ENCODE measurements at places on chromosomes 16 and 17.

GRCh38 chr17:10327640-10328039 lies 45.2 kb downstream of the MYH13 start:
- peak; percentile 47 for DNase-seq

- DNase-seq = no peak
Observed at GRCh38 chr17:49985310-49985990, 9.6 kb downstream of the DLX3 start.

GRCh38 chr16:89143911-89144675 lies 27.5 kb upstream of the CDH15 start:
- DNase-seq = no peak

- DNase-seq = no peak
Observed at GRCh38 chr17:33642002-33642401, 348.9 kb upstream of the ASIC2 start.

DNA sequence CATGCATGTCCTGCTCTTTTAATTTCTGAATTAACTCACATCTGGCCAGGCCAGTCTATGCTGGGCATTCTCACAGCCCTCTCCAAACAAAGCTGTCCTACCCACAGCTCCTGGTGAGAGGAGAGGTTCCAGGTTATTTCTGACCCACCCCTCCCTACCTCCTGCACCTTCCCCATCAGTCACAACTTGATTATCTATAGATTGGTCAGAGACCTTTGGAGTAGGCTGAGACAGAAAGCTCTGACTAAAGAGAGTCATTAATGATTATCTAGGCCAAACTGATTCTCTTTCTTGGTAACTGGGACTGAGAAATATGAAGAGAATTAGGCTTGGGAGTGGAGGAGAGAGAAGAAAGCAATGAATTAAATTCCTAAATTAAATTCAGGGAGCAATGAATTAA lies 1.4 kb upstream of the KRT222 start:
- no peak for DNase-seq

GRCh38 chr17:18851201-18851600 lies 6.7 kb upstream of the PRPSAP2 start:
- DNase-seq = no peak

GRCh38 chr17:81457401-81457800 lies 55.2 kb downstream of the ACTG1 start:
- no peak for DNase-seq

- no peak for DNase-seq
Observed at GRCh38 chr16:68406458-68407152, 41.7 kb downstream of the SMPD3 start.

GRCh38 chr17:47802341-47803022 lies 19.1 kb downstream of the OSBPL7 start:
- DNase-seq = peak; percentile 41

GRCh38 chr16:56469748-56470147 lies 18.4 kb downstream of the OGFOD1 start:
- no peak for DNase-seq

- DNase-seq = no peak
Observed at GRCh38 chr17:70317421-70317820, 148.1 kb downstream of the KCNJ2 start.

DNA sequence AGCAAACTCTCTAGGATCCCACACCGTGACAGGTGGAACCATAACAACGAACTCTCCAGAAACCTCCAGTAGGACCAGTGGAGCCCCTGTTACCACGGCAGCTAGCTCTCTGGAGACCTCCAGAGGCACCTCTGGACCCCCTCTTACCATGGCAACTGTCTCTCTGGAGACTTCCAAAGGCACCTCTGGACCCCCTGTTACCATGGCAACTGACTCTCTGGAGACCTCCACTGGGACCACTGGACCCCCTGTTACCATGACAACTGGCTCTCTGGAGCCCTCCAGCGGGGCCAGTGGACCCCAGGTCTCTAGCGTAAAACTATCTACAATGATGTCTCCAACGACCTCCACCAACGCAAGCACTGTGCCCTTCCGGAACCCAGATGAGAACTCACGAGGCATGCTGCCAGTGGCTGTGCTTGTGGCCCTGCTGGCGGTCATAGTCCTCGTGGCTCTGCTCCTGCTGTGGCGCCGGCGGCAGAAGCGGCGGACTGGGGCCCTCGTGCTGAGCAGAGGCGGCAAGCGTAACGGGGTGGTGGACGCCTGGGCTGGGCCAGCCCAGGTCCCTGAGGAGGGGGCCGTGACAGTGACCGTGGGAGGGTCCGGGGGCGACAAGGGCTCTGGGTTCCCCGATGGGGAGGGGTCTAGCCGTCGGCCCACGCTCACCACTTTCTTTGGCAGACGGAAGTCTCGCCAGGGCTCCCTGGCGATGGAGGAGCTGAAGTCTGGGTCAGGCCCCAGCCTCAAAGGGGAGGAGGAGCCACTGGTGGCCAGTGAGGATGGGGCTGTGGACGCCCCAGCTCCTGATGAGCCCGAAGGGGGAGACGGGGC lies 1.3 kb downstream of the SPN start:
- peak; percentile 38 for DNase-seq

- DNase-seq = no peak
Observed at GRCh38 chr16:87436225-87437172, 44.4 kb downstream of the MAP1LC3B start.

- no peak for DNase-seq
Observed at GRCh38 chr17:34851961-34852540, 109.2 kb downstream of the CCT6B start.

DNA sequence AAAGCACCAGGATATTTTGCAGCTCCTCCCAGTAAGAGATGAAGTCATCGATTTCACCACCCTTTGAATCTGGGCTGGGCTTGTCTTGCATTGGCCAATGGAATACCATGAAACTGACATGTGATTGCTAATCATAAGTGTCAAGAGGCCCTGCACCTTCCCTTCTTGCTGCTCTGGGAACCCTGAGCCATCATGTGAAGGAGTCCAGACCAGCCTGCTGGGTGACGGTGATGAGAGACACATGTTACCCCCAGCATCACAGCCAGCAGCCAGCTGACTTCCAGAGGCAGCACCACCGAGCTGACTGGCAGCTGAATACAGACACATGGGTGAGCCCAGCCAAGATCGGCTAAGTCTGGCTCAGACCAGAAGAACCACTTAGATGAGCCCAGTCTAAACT lies 43.6 kb upstream of the CACNG4 start:
- no peak for DNase-seq

- peak; percentile 64 for DNase-seq
Observed at GRCh38 chr17:47946929-47947397, 5.6 kb downstream of the PNPO start.

DNA sequence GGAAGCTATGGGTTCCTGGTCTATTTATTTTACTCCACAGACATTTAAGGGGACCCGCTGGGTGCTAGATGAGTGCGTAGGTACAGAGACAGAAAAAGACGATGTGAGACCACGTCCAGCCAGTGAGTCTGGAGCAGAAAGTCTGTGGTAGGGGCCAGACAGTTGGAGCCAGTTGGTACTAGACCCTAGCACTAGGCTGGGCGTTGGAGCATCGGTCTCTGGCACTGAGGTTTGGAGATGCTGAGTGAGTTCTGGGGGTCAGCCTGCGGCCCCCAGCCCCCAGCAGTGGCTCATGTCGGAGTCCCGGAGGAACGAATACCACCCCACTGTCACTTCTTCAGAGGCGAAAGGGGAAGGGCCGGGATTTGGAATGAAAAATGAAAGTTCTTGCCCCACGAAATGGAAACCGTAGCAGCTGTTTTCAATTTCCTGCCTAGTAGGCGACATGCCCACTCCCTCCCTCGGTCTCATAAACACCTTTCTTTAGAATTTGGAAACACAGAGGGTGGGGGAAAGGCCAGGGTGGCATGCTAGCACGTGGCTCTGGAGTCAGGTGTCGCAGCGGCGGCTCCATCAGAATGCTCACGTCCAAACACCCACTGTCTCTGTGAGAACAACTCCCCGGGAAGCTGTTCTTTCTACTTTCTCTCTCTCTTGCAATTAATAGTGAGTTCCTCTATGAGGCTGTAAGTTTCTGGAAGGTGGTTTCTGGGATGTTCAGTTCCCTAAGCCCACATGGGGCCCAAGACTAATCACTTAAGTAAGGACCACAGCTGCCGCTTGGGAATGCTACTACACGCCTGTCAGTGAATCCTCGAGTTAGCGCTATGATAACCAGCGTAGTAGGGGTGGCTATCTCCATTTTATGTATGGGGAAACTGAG lies 96.8 kb downstream of the IRF8 start:
- no peak for DNase-seq

DNA sequence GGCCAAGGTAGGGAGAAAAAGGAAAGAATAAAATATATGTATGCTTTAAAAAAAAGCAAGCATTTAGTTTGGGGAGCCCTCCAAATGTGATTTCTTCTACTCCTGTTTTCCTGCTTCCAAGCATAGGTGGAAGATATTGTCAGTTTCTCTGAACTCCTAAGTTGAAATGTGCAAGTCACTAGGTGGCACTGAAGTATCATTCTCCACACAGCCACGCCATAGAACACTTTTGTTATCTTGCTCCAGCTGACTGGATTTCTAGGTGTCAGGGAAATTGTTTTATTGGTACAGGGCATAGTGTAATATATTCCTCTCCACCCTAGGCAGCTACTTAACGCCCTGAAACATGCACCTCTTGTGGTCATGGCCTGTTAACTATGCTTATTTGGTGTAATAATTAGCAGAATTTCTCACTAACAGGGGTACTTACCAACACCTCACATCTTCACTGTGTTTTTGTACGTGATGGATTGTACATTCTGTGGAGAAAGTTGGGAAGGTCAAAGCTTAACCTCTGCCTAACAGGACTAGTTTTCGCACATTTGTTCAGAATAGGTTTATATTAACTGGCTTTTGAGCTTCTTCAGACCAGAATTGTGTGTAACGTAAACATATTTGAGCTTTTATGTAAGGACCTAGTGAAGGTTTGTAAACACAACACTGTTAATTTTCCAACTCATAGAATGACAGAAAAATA lies 69.3 kb downstream of the FTO start:
- no peak for DNase-seq

DNA sequence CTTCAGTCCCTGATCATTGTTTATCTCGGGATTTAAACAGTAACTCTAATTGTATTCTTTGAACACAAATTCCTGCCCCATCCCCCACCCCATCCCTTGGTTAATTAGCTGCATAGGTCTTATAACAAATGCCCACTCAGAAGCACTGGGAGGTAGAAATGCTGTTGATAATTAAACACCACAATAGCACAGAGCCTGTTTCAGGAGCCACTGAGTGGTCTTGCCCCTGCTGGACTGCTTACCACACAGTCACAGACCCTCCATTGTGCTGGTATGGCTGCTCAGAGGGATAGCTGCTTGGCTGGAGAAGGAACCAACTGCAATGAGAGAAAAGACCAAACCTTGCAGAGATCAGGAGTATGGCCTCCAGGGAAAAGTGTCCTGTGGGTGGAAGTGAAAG lies 214.1 kb downstream of the ANKFN1 start:
- DNase-seq = no peak

DNA sequence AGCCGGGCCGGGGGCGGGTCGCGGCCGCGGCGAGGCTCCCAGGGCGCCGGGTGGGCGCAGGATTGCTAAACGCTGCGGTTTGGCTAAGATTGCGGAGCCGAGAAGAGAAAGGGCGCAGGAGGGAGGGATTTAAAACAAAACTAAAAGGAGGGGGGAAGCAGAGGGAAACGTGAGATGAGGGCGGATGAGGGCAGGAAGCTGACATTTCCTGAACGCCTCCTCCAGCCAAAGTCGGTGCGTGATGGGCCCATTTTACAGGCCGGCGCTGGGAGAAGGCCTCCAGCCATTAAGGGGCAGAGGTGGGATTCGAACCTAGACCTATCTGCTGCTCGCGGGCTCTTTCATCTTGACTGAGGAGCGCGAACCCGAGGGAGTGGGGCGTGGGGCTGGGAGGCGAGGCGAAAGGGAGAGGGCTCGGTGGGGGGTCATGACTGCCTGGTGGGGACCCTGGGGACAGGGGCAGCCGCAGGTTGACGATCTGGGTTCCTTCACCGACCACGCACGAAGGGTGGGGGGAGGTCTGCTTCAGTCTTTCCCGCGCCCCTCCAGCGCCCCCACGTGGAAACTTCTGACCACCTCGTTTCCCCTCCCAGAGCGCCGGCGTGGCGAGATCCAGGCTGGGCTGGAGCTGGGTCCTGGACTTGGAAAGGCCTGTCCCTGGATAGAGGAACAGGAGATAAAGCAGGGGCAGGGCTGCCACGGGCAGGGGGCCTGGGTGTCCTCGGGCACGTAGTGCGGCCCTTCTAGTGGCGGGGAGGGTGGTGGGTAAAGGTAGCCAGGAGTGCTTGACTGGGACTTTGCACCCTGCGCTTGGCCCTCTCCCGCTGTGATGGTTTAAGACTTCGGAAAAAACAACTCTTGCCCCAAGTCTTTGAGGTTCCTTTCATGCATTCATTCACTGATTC lies 3.8 kb upstream of the TAC4 start:
- DNase-seq = peak; percentile 68

GRCh38 chr16:50637716-50638602 lies 43.2 kb downstream of the SNX20 start:
- no peak for DNase-seq

DNA sequence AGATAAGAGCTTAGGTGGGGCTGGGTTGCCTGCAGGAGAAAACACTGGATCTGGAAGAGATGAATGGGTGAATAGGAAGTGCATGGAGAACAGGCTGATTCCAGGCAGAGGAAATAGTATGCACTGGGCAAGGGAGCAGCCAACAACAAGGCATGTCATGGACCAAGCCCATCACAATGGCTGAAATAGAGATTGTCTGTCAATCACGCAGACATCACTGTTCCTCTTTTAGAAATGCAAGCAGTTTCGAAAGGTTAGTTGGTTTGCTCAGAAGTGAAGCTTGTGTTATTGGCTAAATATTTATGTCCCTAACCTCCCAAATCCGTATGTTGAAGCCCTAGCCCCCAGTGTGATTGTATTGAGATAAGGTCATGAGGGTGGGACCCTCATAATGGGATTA lies 621.7 kb upstream of the CDH11 start:
- no peak for DNase-seq

DNA sequence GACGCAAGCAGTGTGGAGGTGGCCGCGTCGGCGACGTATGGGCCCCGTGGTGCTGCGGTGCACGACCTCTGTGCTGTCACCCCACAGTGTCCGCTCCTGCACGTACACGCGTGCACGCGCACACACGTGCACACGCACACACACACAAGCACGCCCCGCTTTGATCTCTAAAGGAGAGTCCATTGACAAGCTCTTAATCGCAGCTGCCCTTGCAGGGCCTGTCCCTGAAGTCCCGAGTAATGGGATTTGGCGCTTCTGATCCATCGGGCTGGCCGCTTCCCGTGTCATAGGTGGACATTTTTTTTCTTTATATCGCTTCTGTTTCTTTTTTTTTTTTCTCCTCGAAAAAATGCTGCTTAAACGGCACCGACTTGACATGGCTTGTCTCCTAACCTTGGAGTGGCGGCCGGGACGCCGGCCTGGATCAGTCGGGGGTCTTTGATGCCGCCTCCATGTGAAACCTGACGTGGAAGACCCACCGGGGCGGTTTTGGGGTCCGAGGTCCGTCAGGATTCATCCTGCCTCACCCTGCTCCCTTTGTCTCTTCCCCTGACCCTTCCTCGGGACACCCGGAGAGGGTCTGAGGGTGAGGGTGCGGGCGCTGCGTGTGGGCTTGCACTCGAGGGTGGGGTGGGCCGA lies 8.3 kb upstream of the AXIN1 start:
- no peak for DNase-seq

Measured in activated T-cell treated with anti-CD3 and anti-CD28 coated beads for 1 hour (primary cell).